ENCODE measurements at places on chromosomes 6 and 20.

GRCh38 chr20:57703013-57703412 is 6.8 kb downstream of the PMEPA1 start:
- DNase-seq, result no peak

- no peak for DNase-seq
Measured at GRCh38 chr6:97663252-97663651, 380.2 kb upstream of the MMS22L start.

GRCh38 chr20:33984182-33984719 is 9.5 kb upstream of the RALY start:
- no peak for DNase-seq

DNA sequence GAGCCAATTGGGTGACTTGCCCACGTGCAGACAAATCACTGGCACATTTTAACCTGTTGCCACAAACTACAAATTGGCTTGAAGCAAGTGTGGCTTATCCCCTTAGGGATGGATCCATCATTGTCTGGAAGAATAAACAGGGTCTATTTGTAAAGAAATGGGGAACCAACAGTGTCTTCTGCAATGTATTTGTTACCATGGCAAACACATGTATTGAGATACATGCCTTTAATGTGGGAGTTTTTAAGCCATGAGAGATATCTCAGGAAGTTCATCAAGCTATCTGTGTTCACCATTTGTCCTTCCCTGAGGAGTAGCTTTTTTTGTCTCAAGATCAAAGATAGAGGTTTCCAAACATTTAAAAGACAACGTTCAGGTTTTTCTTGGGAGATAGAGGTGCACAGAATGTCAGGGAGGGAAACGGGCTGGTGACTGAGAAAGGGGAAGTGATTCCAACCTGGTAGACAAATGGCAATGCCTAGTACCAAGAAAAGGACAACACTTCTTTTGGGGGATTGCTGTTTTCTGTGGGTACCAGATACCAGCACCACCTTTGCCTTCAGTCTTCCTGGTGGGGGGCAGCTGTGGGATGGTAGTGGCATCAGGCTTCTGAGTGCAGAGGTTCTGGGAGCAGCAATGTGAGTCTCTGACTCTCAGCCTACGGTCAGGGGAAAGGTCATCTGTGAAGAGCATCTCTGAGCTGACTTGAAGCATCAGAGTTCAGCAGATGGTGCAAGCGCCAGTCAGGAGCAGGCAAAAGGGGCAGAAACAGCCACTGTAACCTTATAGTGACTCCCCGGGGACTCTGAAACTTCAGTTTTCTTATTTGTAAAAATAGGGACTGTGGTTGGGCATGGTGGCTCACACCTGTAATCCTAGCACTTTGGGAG is 20.1 kb upstream of the BCAS1 start:
- no peak for DNase-seq

- peak; percentile 92 for DNase-seq
Measured at GRCh38 chr20:36050436-36051317, 82.3 kb downstream of the CNBD2 start.

GRCh38 chr6:56875961-56876360 is 78.9 kb upstream of the BEND6 start:
- no peak for DNase-seq

- no peak for DNase-seq
Measured at GRCh38 chr6:31905041-31905440, 3.2 kb upstream of the ZBTB12 start.

DNA sequence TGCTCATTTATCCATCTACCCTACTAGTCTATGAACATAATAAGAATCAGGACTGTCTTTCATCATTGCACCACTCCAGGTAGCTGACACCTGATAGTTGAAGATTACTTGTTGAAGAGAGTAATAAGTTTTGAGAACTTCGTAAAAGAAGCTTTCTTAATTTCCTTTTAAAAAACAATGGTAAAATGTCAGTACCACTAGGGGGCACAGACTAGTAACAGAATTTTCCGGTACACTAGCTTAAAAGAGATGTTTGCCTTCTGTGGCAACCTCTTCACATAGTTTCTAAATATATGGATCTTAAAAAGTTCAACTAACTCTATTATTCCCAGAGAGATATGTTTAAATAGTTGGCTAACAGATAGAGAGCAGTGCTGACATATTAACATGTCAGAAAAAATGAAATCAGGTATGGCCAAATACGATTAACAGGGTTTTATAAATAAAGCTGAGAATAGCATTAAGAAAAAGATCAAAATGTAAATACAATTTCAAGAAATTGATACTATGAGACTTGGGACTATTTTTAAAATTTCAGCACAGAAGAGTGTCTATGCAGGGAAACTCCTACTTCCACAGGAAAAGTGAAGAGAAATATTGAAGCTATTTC is 5.4 kb upstream of the KCNQ5 start:
- DNase-seq, result no peak

DNA sequence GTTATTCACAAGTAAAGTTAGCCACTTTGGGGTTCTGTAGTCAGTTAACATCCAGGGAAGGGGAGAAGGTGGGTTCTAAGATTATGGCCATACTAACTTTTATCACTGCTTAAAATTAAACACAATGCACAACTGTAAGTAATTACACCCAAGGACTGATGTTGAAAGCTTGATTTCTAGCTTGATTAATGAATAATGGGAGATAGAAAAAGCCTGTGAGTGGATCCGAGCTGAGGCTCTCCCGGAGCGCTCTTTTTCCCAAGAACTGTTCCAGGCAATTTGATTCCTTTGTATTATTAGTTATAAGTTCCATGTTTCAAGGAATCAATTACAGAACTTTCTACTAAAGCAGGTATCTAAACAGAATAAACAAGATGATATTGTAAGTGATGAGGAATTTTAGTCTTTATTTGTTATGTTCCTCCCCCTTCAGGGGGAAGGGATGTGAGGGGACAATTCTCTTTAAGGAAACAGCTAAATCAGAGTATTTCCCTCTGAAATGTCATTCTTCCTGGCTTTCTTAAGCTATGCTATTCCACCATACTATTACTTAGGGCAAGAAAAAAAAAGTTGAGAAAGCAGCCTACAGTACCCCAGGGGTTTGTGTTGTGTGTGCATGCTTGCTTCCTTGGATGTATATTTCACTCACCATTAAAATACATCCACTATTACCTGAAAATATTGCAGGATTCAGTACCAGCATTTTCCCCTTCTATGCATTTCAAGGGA is 3.8 kb downstream of the TSHZ2 start:
- DNase-seq, result no peak

DNA sequence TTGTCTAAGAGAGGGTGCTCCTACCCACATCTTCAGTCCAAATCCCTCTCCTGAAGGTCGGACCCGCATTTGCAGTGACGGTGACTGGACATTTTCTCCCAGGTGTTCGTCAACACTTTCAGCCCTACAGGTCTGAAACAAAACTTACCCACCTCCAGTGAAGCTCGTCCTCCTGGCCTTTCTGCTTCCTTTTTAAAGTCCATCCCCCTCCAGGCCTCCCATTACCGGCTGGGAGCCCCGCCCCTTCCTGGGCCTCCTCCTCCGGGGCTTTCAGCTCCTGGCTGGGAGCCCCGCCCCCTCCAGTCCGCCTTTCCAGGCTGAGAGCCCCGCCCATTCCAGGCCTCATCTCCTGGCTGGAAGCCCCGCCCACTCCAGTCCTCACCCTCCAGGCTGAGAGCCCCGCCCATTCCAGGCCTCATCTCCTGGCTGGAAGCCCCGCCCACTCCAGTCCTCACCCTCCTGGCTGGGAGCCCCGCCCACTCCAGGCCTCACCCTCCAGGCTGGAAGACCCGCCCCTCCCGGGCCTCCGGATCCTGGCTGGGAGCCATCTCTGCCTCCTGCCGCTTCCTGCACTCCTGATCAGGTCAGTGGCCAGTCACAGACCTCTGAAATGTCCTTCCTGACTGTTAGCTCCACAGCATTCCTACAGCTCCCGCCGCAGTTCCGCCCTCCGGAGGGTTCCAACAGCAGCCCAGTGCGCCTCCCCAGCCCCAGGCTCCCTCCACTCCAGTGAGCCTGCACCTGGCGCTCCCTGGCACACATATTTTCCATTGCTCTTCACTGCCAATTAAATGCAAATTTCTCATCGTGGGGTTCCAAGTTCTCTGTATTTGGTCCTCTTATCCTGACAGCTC is 98.5 kb downstream of the LY86 start:
- peak; percentile 83 for DNase-seq

All from NCI-H1092 (cell line).